ENCODE measurements at places on chromosomes 16 and 17.

- no peak for DNase-seq
These were observed 4.3 kb downstream of the SMIM5 start for GRCh38 chr17:75637551-75637950.

DNA sequence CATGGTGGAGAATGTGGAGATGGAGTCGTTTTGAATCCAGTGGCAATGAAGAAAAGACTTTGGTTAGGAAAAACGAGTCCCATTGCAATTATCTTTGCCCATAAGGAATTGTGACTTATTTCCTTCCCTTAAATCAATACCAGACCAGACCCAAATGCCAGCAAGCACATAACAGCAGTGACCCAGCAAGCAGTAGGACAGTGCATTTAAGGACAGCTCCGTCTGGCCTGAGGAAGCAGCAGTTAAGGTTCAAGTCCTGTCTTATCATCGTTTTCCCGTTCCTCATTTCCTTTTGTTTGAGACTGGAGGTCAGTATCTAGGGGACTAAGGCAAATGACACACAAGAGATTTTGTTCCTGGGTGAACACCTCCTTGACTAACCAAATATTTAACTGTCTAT is 74.6 kb upstream of the FAM20A start:
- DNase-seq = no peak

GRCh38 chr17:3796110-3796821 is 4.7 kb downstream of the ITGAE start:
- DNase-seq = no peak

DNA sequence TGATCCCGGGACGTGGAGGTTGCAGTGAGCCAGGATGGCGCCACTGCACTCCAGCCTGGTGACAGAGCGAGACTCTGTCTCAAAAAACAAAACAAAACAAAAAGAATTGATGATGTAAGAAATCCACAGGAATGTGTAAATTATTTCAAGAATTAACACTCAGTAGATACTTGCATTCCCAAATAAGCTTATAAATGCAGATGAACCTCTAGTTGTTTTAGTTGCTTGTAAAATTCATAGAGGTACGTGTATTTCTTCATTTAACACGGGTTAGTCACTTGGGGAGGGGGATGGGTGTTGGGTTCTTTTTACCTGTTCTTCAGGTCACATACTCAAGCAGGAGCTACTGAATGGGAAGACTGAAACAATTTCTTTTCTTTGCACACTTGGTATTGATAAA is 55.7 kb upstream of the FBXO47 start:
- no peak for DNase-seq

GRCh38 chr16:13312063-13312462 is 410.7 kb downstream of the SHISA9 start:
- DNase-seq = no peak
